T-helper 1 cell treated with Interleukin-12 subunit alpha and Interleukin-12 subunit beta and Interleukin-4 antibody, amounts not matched to agents 30 ng/mL and 1 ng/mL, for 36 hours (primary cell): ENCODE measurements at places on chromosomes 4 and X. TPM values are rescaled to one million over a fixed set of nuclear protein-coding genes. Genes with fewer than 3 reads are reported as not detected.

The IL13RA2 gene
- not detected in 2 replicates for total RNA-seq

The FAM133A gene
- not detected in 2 replicates for total RNA-seq

The RWDD4 gene
- total RNA-seq: 19.1 and 19.2 TPM in 2 replicates

The PNMA5 gene
- 0.34 and 0.37 TPM in 2 replicates for total RNA-seq

The KDR gene
- not detected in 2 replicates for total RNA-seq

The HSD17B11 gene
- 22.2 and 24.6 TPM in 2 replicates for total RNA-seq

The RTL5 gene
- total RNA-seq: 0.07 and 0.10 TPM in 2 replicates

The GAGE12H gene
- total RNA-seq: not detected in 2 replicates

The PAGE5 gene
- not detected in 2 replicates for total RNA-seq

The XAGE1B gene
- not detected in 2 replicates for total RNA-seq

The MID1 gene
- 0.07 and 0.22 TPM in 2 replicates for total RNA-seq

The FATE1 gene
- total RNA-seq: not detected in 2 replicates

The TMEM255A gene
- total RNA-seq: not detected in 2 replicates

The WAS gene
- total RNA-seq: 151 and 162 TPM in 2 replicates

The LPAR4 gene
- total RNA-seq: not detected in 2 replicates

The EDA gene
- total RNA-seq: 2.5 and 2.6 TPM in 2 replicates

The EMCN gene
- not detected in 2 replicates for total RNA-seq

The RBM47 gene
- total RNA-seq: 3.8 and 4.7 TPM in 2 replicates

The RHOXF1 gene
- total RNA-seq: 0.29 and 0.46 TPM in 2 replicates

The TMEM271 gene
- total RNA-seq: not detected in 2 replicates

The DNAJB14 gene
- 57.0 and 61.9 TPM in 2 replicates for total RNA-seq
